ENCODE measurements at places on chromosomes 3 and 15.

DNA sequence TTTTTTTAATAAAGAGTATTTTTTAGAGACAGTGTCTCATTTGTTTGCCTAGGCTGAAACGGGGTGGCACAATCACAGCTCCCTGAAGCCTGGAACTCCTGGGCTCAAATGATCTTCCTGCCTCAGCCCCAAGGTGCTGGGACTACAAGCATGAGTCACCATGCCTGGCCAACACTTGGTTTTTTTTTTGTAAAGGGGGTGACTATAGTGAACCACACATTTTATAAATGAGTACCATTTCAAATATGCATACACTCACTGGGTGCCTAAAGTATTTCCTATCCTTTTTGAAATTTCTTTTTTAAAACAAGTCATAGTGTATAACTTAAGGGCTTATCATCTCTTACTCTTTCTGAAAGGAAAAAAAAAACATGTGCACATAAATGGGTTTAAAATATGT, 325.2 kb upstream of the MEIS2 start:
- DNase-seq, result no peak

DNA sequence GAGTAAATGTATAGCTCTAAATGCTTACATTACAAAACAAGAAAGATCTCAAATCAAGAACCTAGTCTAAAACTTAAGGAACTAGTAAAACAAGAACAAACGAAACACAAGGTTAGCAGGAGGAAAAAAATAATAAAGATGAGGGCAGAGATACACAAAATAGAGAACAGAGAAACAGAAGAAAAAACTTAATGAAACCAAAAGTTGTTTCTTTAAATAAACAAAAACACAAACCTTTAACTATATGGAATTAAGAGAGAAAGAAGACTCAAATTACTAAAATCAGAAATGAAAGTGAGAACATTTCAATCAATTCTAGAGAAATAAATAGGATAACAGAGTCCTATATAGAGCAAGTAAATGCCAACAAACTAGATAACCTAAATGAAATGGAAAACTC, 59.6 kb downstream of the DLG1 start:
- DNase-seq, result no peak

- peak; percentile 26 for DNase-seq
These were observed 28.3 kb downstream of the RSL24D1 start for GRCh38 chr15:55168350-55168974.

- DNase-seq, result no peak
These were observed 5.0 kb downstream of the MEX3B start for GRCh38 chr15:82040862-82041261.

- no peak for DNase-seq
These were observed 108.9 kb downstream of the PEAK1 start for GRCh38 chr15:77311020-77311419.

GRCh38 chr3:126911162-126912026, 71.5 kb upstream of the PLXNA1 start:
- DNase-seq, result peak; percentile 49

DNA sequence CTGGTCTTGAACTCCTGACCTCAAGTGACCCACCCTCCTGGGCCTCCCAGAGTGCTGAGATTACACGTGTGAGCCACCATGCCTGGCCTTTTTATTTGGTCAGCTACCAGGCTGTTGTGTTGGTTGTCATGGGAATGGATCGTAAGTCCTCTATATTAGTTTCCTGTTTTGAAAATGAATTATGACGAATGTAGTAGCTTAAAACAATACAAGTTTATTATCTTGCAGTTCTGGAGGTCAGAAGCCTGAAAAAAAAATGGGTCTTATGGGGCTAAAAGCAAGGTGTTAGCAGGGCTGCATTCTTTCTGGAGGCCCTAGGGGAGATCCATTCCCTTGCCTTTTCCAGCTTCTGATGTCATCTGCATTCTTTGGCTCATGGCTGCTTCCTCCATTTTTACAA, 25.1 kb upstream of the HERC1 start:
- DNase-seq, result no peak

GRCh38 chr15:38195191-38195901, 57.3 kb upstream of the SPRED1 start:
- no peak for DNase-seq

All from stimulated activated CD8-positive, alpha-beta memory T cell treated with anti-CD3 and anti-CD28 coated beads, Interleukin-2, amount 100 ng/mL, for 48 hours (primary cell).